Activated CD4-positive, alpha-beta T cell treated with anti-CD3 and anti-CD28 coated beads, Interleukin-2, amount 10 ng/mL, durations not matched to agents 24 days and 14 days (primary cell): ENCODE measurements at places on chromosomes 7 and 10. TPM values are rescaled to one million over a fixed set of nuclear protein-coding genes. Genes with fewer than 3 reads are reported as not detected.

- DNase-seq, result no peak
- H3K27ac ChIP-seq, result no peak overlapping the region
Measured at GRCh38 chr10:71220689-71221540, 8.5 kb downstream of the UNC5B start.

The NKX2-3 gene
- not detected in 2 replicates for total RNA-seq

GRCh38 chr10:101775273-101776160 is at the start of gene FGF8:
Gene FGF8 (minus strand): TSS chr10:101776114. CDS start chr10:101775900, 214 bp downstream.
- peaks cover 22% of the 10 kb centered on the region for H3K36me3 ChIP-seq
- H3K4me1 ChIP-seq, result peaks cover 14% of the 10 kb centered on the region
- peaks cover 67% of the 10 kb centered on the region for H3K27me3 ChIP-seq
- DNase-seq, result no peak

GRCh38 chr10:6363511-6363910 is 160.8 kb downstream of the PFKFB3 start:
- H3K27ac ChIP-seq, result no peak overlapping the region
- H3K4me3 ChIP-seq, result no peak overlapping the region
- peaks cover 25% of the 10 kb centered on the region for H3K36me3 ChIP-seq

GRCh38 chr7:121529003-121529402 is 132.9 kb upstream of the FAM3C start:
- peaks cover 8% of the 10 kb centered on the region for H3K36me3 ChIP-seq
- no peak for DNase-seq
- no peaks in the 10 kb centered on the region for H3K27me3 ChIP-seq
- H3K4me1 ChIP-seq, result peaks cover 48% of the 10 kb centered on the region
- no peak overlapping the region for H3K4me3 ChIP-seq

GRCh38 chr10:104230490-104230889 is 1.7 kb downstream of the CFAP43 start:
- H3K27me3 ChIP-seq, result peaks cover 33% of the 10 kb centered on the region
- no peak overlapping the region for H3K4me3 ChIP-seq
- H3K27ac ChIP-seq, result no peak overlapping the region
- no peaks in the 10 kb centered on the region for H3K36me3 ChIP-seq
- no peak for DNase-seq

The OR2A5 gene
- total RNA-seq, result not detected in 2 replicates

DNA sequence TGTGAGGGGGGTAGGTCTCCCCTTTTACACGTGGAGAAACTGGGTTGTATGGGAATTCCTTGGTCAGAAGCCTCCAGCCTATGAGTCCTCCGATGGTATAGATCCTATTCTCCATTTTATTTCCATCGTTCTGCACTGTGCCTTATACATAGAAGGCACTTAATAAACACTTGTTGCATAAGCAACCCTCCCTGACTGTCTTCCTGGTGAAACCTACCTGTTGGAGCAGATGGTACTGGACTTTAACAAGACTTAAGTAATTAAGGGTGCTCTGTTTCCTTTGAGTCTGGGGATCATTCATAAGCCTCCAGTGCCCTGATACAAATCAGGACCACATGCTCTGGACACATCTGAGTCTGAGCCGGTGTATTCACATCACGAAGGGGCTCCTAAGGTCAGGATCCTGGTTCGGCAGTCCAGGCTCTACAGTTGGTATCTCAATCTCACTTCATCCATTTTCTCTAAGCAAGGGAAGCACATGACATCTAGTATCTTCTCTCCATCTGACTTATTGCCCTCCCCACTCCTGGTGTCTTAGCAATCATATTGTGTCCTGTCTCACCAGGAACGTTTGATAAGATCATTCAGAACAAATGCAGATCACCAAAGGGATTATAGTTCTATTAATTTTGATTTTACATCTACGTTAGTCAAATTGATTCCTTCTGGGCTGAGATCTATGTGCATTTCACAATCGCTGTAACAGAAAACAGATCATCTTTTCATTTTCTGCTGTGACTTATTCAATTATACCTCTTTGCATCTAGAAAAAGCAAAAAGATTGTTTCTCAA is 22.8 kb upstream of the EZH2 start:
- no peaks in the 10 kb centered on the region for H3K27me3 ChIP-seq
- peaks cover 30% of the 10 kb centered on the region for H3K4me1 ChIP-seq
- H3K4me3 ChIP-seq, result no peak overlapping the region
- H3K27ac ChIP-seq, result no peak overlapping the region

- peaks cover 6% of the 10 kb centered on the region for H3K27me3 ChIP-seq
- DNase-seq, result no peak
- H3K4me3 ChIP-seq, result no peak overlapping the region
- no peaks in the 10 kb centered on the region for H3K36me3 ChIP-seq
- H3K4me1 ChIP-seq, result no peaks in the 10 kb centered on the region
- H3K27ac ChIP-seq, result no peak overlapping the region
Measured at GRCh38 chr10:113331961-113332360, 220.9 kb upstream of the HABP2 start.

- H3K4me1 ChIP-seq, result peaks cover 4% of the 10 kb centered on the region
- H3K27me3 ChIP-seq, result peaks cover 17% of the 10 kb centered on the region
- H3K4me3 ChIP-seq, result no peak overlapping the region
Measured at GRCh38 chr10:132069849-132070182, 4.1 kb downstream of the JAKMIP3 start.

The ABCA13 gene
- not detected in 2 replicates for total RNA-seq

The C10orf62 gene
- not detected in 2 replicates for total RNA-seq

The CAPZA2 gene
- total RNA-seq, result 154 and 158 TPM in 2 replicates

The RELN gene
- not detected in 2 replicates for total RNA-seq

The GPR37 gene
- total RNA-seq, result not detected in 2 replicates

The AKR1C8 gene
- not detected in 2 replicates for total RNA-seq

DNA sequence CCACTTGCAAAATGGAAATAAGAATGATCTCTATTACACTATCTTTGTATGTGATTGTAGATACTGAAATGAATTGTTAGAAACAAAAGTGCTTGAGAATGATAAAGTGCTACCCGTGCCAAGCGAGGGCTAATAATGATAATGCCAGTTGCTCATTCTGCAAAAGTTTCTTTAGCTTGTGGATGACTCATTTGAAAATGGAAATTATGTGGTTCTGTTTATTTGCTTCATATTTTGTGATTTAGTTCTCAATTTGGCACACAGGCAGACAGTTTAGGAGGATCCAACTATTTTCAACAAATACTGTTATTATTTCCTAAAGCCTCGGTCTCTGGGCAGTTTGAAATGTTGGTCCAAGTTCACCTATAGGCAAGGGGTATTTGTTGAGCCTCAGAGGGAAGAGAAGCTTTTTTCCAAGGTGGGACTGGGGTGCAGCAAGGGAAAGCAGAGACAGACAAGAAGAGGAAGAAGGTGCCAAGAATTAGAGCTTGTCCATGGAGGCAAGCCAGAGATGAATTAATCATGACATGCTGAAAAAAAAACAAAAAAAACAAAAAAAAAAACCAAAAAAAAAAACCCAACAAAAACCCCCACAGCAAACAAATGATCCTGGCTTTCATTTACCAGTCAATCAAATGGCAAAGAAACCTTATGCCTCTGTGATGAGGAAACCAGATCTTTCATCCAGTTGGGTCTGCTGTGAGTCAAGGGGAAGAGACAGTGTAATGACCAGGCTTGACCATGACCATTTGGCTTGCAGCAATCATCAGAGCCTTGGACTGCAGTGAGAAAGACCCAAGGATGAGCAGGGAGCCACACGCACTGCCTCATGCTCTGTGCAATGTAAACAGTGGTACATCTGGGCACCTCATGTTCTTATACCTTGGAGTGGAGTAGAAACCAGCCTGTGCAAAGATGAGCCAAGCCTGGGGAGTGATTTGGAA is 285.0 kb upstream of the HABP2 start:
- H3K36me3 ChIP-seq, result no peaks in the 10 kb centered on the region
- peaks cover 5% of the 10 kb centered on the region for H3K27me3 ChIP-seq
- no peak for DNase-seq
- H3K27ac ChIP-seq, result no peak overlapping the region
- H3K4me1 ChIP-seq, result no peaks in the 10 kb centered on the region

The ITIH2 gene
- total RNA-seq, result not detected in 2 replicates

The FGF8 gene
- total RNA-seq, result 0.35 TPM in 1 of 2 replicates, not detected in the other

The COL13A1 gene
- not detected in 2 replicates for total RNA-seq

- DNase-seq, result no peak
- no peak overlapping the region for H3K4me3 ChIP-seq
- H3K4me1 ChIP-seq, result peaks cover 50% of the 10 kb centered on the region
- H3K36me3 ChIP-seq, result peaks cover 83% of the 10 kb centered on the region
Measured at GRCh38 chr10:61921143-61921542, 19.6 kb downstream of the ARID5B start.

The CBLL1 gene
- total RNA-seq, result 48.7 and 50.7 TPM in 2 replicates

The SEPTIN14 gene
- total RNA-seq, result not detected in 2 replicates

The PILRA gene
- 9.8 and 11.6 TPM in 2 replicates for total RNA-seq

GRCh38 chr7:143485094-143485493 is 7.4 kb downstream of the TAS2R41 start:
- no peaks in the 10 kb centered on the region for H3K4me1 ChIP-seq
- no peaks in the 10 kb centered on the region for H3K36me3 ChIP-seq
- no peak overlapping the region for H3K4me3 ChIP-seq
- DNase-seq, result peak; percentile 18

DNA sequence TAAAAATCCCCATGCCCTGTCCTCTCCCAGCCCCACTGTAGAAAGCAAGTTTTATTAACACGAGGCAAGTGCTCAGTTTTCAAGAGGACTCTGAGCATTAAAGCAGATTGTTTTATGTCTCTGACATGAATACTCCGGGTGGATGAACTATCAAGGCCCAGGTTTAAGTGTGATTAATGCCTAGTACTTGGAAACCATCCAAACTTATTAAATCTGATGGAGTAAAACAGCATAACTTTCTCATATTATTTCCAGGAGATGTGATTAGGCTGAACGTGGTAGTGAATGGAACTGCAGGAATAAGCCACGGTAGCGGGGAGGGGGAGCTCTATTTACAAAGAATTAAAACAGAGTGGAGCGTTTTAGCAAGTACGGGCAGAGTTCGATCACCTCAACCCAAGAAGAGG is 144.2 kb upstream of the RNF32 start:
- no peak overlapping the region for H3K4me3 ChIP-seq
- no peak for DNase-seq
- no peak overlapping the region for H3K27ac ChIP-seq
- H3K36me3 ChIP-seq, result no peaks in the 10 kb centered on the region
- no peaks in the 10 kb centered on the region for H3K4me1 ChIP-seq
- peaks cover 4% of the 10 kb centered on the region for H3K27me3 ChIP-seq

- H3K4me1 ChIP-seq, result peaks cover 2% of the 10 kb centered on the region
- H3K27me3 ChIP-seq, result no peaks in the 10 kb centered on the region
- no peak overlapping the region for H3K27ac ChIP-seq
- no peaks in the 10 kb centered on the region for H3K36me3 ChIP-seq
- DNase-seq, result no peak
Measured at GRCh38 chr7:107387573-107388219, 82.2 kb upstream of the GPR22 start.

DNA sequence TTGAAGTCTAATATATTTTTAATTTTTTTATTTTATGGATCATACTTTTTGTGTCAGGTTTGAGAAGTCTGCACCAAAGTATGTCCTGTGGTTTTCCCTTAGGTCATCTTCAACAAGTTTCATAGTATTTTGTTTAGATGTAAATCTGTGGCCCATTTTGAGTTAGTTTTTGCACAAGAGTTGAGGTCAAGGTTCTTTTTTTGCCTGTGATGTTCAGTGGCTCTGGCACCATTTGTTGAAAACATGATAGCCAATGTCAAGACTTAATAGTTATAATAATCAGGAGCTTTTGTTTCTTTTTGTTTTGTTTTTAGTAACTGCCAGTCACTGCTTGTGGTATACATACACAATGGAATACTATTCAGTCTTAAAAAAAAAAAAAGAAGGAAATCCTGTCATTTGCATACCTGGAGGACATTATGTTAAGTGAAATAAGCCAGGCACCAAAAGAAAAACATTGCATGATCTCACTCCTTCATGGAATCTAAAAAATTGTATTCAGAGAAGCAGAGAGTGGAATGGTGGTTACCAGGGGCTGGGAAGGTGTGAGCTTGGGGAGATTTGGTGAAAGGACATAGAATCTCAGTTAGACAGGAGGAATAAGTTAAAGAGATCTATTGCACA is 61.3 kb downstream of the EGFR start:
- peaks cover 2% of the 10 kb centered on the region for H3K4me1 ChIP-seq
- no peak for DNase-seq
- peaks cover 27% of the 10 kb centered on the region for H3K27me3 ChIP-seq
- H3K27ac ChIP-seq, result no peak overlapping the region
- no peaks in the 10 kb centered on the region for H3K36me3 ChIP-seq

The UNCX gene
- not detected in 2 replicates for total RNA-seq

The AGBL3 gene
- 2.0 and 3.4 TPM in 2 replicates for total RNA-seq

DNA sequence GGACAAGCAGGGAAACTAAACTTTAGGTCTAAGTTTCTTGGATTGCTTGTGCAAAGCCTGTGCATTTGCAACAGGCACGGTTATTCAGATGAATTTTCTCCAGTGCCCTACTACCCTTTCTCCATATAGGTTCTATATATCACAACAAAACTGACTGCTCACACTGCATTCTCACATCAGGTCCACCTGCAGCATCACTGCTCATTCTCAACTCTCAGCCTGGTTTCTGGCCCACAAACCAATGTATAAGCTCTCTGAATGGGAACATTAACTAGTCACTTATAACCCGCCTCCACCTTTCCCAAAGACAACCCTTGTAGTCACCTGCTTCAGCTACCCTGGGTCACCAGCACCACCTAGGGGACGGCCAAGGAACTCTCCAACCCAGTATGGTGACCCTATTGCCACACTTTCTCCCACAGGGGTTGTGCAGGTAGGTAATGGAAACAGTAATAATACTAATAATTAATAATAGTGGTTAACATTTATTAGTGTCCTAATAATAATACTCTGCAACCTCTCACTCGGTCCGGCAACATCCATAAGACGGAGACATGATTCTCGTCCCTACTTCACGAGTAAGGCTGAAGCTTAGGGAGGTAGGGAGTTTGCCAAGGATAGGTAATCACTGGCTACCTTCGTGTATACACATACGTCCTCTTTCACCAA is 97.3 kb downstream of the CLEC2L start:
- H3K4me3 ChIP-seq, result no peak overlapping the region
- peaks cover 31% of the 10 kb centered on the region for H3K36me3 ChIP-seq
- DNase-seq, result peak; percentile 87
- peaks cover 21% of the 10 kb centered on the region for H3K4me1 ChIP-seq
- H3K27me3 ChIP-seq, result no peaks in the 10 kb centered on the region
